ENCODE measurements at places on chromosomes 7 and 10. TPM values are rescaled to one million over a fixed set of nuclear protein-coding genes. Genes with fewer than 3 reads are reported as not detected.

NKX2-3 gene
- total RNA-seq = not detected

DNA sequence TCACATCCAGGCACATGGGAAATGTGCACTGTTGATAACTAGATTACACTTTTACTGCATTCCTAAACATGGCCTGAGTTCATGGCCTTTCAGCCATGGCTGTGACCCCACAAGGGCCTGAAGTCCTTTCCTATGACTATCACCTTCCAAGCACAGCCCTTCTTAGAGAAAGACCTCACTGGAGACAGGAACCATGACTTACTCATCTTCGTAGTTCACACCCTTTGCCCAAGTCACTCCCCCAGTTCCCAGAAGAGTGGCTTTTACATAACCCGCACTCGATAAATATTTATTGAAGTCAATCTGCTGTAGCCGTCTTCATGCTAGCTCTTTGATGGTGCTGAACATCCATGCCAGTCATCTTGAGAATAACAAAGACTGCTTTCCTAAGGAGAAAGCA lies 632.5 kb upstream of the NRP1 start:
- DNase-seq = no peak

C10orf67 gene
- 0.84 TPM for total RNA-seq

OPALIN gene
- not detected for total RNA-seq

DNA sequence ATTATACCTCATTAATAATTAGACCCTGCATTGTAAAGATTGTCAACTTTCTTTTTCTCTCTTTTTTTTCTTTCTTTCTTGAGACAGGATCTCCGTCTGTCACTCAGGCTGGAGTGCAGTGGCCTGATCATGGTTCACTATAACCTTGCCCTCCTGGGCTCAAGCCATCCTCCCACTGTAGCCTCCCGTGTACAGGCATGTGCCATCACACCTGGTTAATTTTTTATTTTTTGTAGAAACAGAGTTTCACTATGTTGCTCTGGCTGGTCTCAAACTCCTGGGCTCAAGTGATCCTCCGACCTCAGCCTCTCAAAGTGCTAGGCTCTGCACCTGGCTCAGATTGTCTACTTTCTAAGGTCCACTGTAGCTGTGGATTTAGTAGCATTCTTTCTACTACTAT lies 50.7 kb downstream of the MDFIC start:
- DNase-seq = no peak

DNA sequence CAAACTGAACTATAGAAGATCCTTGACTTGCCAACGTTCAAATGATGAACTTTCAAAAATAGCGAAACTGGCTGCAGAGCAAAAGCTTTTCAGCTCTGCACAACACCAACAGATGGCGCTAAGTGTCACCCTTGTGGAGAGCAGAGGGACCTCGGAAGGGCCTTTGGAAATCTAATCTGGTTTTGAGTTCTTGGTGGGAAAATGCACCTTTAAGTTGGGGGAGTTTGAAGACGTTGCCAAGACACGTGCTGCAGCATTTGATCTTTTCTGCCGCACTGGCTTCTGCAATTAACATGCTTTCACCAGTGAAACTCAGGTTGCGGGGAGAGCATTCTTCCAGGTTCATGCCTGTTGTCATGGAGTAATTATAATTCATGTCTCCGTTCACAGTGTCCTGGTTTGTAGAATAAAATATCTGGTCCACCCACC lies 26.3 kb upstream of the WDR11 start:
- DNase-seq = peak; percentile 3
